ENCODE measurements at places on chromosomes 4 and X.

- no peak for DNase-seq
These were observed 98.9 kb downstream of the SLC39A8 start for GRCh38 chr4:102246416-102246815.

- DNase-seq, result no peak
These were observed 56.1 kb downstream of the TNIP2 start for GRCh38 chr4:2700031-2700430.

- no peak for DNase-seq
These were observed 790.0 kb downstream of the PCDH18 start for GRCh38 chr4:136742333-136742732.

DNA sequence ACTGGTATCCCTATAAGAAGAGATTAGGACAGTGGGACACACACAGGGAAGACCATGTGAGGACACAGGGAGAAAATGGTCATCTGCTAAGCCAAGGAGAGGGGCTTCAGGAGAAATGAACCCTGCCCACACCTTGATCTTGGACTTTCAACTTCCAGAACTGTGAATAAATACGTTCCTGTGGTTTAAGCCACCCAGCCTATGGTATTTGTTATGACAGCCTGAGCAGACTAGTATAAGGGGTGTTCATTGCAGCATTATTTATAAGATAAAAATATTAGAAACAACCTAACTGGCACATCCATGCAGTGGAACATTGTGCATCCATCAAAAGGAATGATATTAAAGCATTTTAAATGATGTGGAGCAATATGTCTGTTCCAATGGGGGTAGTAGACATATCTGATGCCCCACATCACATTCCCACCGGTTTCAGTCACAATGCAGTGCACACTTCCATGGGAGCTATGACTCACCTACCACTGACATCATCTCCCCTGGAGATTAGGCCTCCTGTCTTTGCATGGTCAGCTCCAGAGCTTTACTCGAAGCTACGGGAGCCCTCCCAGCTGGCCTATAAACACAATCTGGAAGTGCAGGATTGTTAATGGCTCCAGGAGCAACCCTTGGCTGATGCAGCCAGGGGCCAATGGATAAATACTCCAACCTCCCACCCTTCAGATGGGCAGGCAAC, 38.9 kb upstream of the MAMLD1 start:
- DNase-seq, result no peak

- no peak for DNase-seq
These were observed 225.4 kb upstream of the GLRA2 start for GRCh38 chrX:14303891-14304290.

DNA sequence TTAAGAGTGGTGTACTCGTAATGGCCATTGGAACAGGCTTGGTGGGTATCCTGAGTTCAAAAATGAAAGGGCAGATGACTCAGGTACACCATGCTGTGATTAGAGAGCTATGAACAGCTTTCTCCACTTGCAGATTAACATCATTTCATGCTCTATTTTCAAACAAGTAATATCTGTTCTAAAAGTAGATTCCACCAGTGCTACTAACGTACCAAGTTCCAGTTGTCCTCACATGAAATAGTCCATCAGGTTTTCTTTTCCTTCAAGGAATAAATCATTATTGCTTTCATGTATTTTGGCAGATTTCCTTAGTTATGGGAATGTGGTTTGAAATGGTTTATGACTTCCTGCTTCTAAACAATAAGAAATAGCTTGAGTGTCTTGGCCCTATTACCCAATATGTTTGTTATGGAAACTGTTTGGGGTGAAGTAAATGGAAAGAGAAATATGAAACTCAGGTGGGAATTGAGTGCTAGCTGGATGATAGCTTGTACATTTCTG, 49.9 kb downstream of the PCDH7 start:
- no peak for DNase-seq

- no peak for DNase-seq
These were observed 57.6 kb downstream of the WDFY3 start for GRCh38 chr4:84908876-84909275.

DNA sequence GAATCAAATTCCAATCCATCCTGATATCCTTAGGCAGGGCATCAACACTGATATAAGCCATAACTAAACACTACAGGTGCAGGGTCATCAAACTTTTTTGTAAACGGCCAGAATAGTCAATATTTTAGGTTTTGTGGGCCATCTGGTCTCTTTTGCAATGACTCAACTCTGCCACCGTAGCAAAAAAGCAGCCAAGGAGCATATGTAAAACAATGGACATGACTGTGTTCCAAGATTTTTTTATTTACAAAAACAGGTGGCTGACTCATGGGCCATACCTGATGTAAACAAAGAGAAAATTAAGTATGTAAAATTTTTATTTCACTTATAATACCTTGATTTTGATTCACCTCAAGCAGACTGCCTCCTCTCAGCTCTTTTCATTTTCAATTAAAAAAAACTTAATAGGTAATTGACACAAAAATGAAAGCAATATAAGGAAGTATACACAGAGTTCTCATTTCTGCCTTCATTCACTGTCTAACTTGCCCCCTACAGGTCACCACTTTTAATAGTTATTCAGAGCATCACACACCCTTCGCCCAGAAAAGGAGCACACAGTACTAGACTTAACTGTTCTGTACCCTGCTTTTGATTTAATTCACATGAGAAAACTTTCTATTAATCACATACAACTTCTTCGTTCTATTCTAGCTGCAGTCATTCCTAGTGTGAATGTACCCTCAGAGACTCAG, 35.3 kb upstream of the GPM6B start:
- DNase-seq, result no peak

GRCh38 chr4:141241986-141242385, 21.3 kb downstream of the ZNF330 start:
- no peak for DNase-seq

DNA sequence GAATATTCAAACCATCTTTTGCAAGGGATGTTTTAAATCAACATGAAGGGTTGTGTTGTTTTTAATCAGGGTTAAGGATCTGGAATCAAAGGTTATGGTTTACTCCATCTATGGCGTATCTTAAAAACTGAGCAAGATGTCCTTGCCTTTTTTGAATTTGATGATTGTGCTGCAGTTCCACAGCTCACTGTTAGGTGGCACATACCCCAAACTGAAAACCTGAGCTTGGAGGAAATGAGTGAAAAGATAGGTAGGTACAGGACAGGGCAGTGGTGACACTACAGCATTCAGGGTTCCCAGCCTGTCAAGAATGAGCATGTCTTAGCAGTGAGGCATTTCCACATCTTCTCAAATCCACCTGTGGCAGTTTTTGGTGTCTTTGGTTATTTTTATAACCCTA, 13.1 kb upstream of the EOLA1 start:
- DNase-seq, result no peak

GRCh38 chr4:87465739-87466366, 43.5 kb downstream of the NUDT9 start:
- DNase-seq, result no peak

- no peak for DNase-seq
These were observed 48.9 kb downstream of the SPATA18 start for GRCh38 chr4:52099860-52100461.

DNA sequence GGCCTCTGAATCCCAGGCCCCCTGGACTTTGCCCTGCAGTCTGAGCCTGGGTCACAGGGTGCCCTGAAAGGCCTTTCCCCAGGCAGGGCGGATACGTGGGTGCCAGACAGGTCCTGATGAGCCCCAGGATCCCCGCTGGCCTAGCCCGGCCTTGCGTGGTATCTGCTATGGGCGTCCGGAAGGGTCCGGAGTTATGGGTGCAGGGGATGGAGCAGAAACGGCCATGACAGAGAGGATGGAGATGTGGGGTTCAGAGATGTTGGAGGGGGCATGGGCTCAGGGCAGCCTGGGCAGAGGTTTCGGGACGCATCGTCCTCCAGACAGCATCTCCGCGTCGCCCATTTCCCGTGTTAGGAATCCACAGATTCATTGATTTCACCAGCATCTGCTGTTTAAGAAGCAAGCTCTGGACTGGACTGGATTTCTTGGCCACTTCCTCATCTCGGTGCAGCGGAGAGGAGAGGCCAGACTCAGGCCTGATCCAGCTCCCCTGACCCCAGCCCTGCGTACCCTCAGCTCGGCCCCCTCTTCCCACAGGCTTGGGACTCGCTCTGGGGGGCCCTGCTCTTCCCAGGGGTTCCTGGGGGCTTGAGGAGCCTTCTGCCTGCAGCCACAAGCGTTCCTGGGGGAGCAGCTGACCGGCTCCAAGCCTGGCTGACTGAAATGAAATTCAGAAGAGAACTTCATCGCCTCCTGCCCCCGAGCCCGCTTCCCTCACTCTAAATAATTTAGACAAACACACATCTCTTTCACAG, 86.9 kb upstream of the ADRA2C start:
- no peak for DNase-seq

- DNase-seq, result no peak
These were observed 8.4 kb downstream of the ATP10D start for GRCh38 chr4:47493238-47494123.

- no peak for DNase-seq
These were observed 50.8 kb downstream of the ANXA3 start for GRCh38 chr4:78602334-78602733.

DNA sequence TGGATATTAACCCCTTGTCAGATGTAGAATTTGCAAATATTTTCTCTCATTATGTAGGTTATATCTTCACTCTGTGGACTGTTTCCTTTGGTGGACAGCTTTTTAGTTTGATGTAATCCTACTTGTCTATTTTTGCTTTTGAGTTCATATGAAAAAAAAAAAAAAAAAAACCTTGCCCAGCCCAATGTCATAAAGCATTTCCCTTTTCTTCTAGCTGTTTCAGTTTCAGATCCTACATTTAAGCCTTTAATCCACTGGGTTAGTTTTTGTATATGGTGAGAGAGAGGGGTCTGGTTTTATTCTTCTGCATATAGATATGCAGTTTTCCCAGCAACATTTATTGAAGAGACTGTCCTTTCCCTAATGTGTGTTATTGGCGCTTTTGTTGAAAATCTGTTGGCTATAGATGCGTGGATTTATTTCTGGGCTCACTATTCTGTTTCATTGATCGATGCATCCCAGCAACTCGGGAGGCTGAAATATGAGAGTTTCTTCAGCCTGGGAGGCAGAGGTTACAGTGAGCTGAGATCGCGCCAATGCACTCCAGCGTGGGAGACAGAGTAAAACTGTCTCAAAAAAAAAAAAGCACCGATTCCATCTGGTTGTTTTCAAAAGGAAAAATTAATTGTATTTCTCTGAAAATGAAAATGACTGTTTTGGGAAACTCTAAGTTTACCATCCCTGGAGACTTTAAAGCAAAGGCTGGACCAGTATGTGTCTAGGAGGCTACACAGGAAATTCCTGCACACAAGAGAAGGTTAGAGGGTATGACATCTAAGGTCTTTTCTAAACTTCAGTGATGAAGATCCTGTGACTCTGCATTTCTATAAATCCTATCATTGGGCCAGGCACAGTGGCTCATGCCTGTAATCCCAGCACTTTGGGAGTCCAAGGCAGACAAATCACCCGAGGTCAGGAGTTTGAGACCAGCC, 35.6 kb downstream of the STEEP1 start:
- no peak for DNase-seq

- DNase-seq, result no peak
These were observed 250.0 kb downstream of the ARHGAP24 start for GRCh38 chr4:85724791-85725563.

GRCh38 chr4:99651811-99652485, 5.7 kb downstream of the C4orf54 start:
- no peak for DNase-seq

GRCh38 chr4:124105212-124105611, 607.3 kb downstream of the ANKRD50 start:
- no peak for DNase-seq

GRCh38 chr4:151692443-151692782, 68.4 kb downstream of the GATB start:
- DNase-seq, result no peak

- DNase-seq, result peak; percentile 24
These were observed 24.4 kb downstream of the TXK start for GRCh38 chr4:48109413-48110263.

- no peak for DNase-seq
These were observed 16.2 kb upstream of the ZCCHC12 start for GRCh38 chrX:118807151-118808017.

GRCh38 chr4:38106311-38106710, 146.1 kb downstream of the PTTG2 start:
- no peak for DNase-seq

DNA sequence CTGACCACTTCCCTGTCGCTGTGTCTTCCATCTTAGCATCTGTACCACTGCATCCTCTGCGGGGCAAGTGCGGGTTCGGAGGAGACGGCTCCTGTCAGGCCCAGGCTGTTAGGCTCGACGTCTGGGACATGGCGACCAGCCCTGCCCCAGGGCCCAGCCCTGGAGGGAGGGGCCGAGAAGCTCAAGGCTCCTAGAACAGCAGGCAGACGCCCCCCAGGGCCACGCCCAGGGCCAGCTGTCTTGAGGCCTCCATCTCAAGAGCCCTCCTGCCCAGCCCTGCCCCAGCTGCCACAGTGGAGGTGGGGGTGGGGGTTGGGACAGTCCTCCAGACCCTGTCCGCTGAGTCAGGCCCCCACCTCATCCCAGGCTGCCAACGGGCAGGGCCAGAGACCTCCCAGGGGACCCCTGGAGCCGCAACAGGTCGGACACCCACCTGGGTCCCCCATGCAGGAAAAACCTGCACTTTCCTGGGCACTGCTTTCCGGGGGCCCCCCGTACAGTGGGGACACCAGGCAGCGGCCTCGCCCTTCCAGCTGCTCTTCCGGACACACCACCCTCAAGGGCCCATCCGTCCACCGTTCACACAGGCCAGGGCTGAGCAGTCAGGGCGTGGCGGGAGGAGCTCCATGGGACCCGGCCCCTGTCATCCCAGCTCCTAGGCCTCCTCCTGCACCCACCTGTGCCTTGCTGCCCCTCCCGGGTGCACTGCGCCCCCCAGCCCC, 83.1 kb downstream of the FAM53A start:
- no peak for DNase-seq

DNA sequence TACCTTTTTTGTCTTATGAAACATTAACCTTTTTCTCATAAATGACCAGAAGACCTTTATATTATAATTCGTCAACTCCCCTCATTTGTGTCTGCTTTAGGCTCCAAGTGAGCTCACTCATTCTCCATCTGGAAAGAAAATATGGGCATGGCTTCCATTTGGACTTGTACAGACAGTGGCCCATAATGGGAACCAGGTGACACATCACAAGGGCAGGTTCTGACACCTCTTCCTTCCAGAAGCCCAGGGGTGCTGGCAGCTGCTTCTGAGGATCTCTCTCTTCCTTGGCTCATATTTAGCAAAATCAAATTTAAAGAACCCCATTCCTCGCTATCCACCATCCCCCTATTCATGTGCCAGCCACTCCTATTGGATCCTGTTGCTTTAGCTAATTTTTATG, 69.6 kb downstream of the CD38 start:
- DNase-seq, result no peak

- no peak for DNase-seq
These were observed 1344.3 kb upstream of the ADGRL3 start for GRCh38 chr4:59855630-59856352.

DNA sequence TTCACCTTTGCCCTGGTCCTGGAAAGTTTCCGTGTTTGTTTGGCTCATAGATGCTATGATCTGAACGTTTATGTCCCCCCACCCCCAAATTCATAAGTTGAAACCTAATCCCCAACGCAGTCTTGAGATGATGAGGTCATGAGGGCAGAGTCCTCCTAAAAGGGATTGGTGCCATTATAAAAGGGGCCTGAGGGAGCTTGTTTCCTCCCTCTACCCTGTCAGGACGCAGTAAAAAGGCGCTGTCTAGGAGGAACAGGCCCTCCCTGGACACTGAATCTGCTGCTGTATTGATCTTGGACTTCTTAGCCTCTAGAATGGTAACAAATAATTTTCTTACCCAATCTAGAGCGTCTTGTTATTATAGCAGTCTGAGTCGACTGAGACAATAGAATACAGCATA, 2190.6 kb upstream of the TENM3 start:
- DNase-seq, result no peak
